ENCODE measurements at places on chromosomes 11 and 22.
A peak's percentile ranks its signal among the peaks of the same experiment; 100 is the strongest.

DNA sequence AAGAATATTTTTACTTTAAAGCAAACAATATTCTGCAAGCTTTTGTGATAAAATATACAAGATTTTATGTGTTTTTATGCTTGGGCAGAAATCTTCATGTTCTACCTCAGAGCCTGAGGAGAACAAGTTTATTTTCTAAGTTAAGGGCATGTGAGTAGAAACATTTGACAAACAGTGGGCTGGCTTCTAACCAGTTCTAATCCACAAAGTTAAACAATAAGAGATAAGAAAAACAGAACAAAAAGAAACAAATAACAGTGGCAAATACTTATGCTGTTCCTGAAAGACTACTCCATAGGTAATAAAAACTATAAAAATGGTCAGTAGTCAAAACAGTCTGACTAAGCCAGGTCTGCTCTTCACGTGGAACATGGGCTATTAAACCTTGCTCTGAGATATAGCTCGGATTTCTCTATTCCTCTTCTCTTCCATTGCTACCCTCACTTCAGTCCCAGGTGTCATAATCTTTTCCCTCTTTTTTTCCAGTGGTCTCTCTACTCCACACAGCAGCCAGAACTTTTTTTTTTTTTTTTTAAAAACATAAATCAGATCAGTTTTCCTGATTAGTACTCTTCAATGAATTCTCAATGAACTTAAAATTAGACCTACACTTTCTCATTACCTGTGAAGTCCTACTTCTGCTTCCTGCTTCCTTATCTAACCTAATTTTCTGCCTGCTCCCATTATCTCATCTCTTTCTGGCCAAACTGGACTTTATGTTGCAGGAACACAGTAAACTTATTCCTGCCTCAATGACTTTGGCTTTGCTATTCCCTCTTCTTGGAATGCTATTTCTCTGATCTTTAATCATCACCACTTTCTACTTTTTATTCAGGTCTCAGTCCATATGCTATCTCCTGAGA lies 671.1 kb upstream of the CCDC90B start:
- DNase-seq: no peak

DNA sequence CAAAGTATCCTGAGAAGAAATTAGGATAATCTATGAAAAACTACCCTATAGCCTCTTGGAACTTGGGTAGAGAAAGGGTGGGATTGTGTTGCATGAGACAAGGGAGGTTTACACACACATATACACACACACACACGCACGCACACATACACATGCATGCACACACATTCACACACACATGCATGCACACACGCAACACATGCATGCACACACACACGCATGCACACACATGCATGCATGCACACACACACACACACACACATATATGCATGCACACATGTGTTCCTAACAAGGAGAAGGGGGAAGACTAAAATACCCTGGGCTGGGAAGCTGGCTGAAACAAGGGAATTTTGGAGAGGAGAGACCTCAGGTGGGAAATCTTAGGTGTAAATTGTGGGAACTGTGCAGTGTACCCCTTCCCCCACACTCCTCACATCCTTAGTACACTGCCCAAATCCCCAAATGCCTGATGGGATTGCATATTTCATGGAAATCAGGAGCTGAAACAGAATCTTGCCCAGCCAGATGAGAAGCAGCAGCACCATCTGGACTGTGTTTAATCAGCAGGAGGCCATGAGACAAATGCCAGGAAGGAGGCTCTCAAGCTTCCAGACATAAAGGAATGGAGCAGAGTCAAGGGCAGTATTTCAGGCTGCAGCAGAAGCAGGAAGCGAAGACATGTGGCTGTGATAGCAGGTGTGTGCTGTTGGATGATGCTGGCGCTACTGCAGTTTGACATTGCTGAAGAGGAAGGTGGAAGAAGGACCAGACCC lies 14.6 kb upstream of the POLD3 start:
- DNase-seq: no peak

GRCh38 chr11:128559496-128560103 lies 27.8 kb downstream of the ETS1 start:
- no peak for DNase-seq

GRCh38 chr11:64788321-64789215 lies 10.2 kb upstream of the SF1 start:
- DNase-seq: no peak

DNA sequence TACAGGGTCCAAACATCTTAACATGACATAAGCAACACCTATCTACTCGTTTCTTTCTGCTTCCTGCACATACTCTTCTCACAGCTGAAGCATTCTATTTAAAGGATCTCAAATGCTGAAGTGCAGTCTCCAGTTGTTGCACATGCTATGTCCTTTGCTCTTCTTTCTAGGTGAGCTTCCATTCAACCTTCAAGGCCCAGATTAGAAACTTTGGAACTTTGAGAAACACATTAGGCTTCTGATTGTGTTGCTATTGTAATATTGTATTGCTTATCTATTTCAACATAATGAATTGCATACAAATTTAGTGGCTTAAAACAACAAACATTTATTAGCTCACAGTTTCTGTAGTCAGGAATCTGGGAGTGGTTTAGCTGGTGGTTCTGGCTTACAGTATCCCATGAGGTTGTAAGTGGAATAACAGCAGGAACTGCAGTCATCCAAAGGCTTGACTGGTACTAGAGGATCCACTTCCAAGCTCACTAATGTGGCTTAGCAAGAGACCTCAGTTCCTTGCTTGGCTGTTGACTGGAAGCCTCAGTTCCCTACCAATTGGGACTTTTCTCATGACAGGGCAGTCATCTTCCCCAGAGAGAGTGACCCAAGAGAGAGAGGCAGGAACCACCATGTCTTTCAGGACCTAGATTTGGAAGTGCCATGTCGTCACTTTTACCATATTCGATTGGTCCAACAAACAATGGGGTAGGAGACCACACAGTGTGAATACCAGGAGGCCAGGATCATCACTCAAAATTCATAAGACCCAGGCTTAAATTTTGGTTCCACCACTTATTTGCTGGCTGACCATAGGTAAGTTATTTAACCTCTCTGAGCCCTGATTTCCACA lies 27.2 kb upstream of the RASSF10 start:
- no peak for DNase-seq

- DNase-seq: peak; percentile 57
Measured at GRCh38 chr22:19941365-19942082, at the start of the genes COMT and TXNRD2. Gene COMT, plus strand, starts transcription at chr22:19941772. Its CDS starts 20,755 bp downstream, at chr22:19962527. Gene TXNRD2, minus strand, starts transcription at chr22:19941818. Its CDS starts 15 bp downstream, at chr22:19941803.

DNA sequence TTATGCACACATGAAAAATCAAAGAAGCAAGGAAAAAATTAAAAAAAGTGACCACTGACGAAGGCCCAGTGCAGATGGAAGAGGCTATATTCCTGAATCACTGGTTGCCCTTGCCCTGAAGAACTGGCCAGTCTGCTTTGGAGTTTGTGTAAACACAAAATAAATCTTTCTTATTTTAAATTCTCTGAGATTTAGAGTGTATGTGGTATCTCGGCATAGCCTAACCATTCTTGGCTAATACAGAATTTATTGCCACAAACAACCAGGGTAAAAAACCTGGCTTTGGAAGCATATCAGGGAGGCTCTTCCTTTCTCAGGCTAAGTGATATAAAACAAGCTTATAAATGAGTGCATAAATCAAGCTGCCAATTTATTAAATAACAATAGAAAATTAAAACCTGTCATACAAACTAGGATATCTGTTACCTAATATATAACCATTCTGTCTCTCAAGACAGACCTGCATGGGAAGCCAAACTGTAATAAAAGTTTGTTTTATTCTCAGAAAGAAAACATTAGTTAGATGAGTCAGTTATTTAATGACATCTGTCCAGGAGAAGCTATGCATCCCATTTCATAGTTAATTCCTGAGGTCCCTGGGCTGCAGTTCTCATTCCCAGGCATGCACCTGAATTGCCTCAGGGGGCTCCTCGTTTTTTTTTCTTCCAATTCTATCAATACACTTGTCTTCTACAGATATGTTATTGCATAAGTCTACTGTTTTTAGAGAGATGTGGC lies 6.1 kb upstream of the TMEM135 start:
- no peak for DNase-seq

Data from NCI-H2081 (cell line).